ENCODE measurements at places on chromosomes 1 and 21. TPM values are rescaled to one million over a fixed set of nuclear protein-coding genes. Genes with fewer than 3 reads are reported as not detected.

DNA sequence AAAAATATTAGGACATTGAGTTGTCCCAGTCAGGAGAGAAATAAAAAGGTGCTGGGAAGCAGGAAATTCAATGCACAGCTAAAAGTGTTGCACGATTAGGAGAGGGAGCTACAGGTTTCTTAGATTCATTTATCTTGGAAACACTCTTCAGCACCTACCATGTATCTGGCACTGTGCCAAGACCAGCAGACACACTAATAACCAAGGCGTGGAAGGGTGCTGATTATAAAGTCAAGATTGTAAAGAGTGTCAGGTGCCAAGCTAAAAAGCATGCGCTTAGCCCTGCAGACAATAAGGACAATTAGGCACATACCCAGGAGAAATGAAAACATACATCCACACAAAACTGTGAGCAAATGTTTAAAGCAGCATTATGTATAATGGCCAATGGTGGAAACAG is 129.9 kb downstream of the DSCAM start:
- no peak for DNase-seq

DNA sequence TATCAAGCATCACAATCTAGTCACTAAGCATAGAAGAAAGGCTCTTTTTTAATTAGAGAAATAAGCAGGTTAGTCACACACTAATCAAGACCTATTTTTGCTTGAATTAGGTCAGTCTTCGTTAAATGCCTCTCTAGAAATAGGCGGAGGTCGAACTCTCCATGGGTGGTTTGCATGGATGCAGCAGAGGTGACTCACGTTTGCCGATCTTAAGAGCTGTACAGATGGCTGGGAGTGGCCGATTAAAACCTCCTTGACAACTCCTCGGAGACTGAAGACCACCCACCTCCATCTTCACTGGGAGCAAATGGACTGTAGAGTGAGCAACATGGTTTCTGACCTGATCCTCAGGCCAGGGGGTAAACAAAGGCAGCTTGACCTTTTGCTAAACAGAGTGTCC is 249.3 kb downstream of the ZNF648 start:
- DNase-seq = no peak

The IQGAP3 gene
- total RNA-seq = 0.26 TPM

DNA sequence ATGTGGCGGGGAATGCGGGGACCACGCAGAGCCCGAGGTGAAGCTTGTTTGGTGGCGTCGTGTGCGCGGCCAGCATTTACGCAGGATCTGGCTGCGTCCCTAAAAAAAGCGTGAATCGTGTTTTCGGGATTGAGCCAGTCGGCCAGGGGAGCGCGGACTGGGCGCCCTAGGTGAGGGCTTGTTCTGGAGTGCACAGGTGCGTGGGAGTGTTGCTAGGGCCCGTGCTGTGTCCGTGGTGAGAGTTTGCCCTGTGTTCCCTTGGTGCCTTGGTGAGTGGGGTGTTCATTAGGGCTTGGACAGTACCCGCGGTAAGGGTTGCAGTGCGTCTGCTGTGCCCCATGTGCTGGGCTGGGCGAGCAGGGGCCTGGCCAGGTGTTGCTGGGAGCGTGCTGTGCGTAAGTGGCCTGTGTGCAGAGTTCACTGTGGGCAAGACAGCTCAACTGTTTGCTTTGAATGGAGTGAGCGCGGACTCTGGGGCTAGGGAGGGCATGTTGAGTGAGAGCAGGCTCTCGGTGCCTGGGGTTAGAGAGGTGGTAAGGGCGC is 673 bp downstream of the CD46 start:
- no peak for DNase-seq

DNA sequence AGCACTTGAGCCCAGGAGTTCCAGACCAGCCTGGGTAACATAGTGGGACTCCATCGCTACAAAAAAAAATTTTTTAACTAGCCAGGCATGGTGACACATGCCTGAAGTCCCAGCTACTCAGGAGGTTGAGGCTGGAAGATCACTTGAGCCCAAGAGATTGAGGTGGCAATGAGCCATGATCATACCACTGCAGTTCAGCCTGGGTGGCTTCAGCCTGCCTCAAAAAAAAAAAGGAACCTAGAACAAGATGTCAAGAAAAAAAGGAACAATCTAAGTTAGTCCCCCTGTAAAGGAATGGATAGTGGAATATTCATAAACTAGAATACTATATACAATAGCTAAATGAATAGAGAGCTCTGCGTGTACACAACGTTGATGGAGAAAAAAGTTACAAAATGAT is 14.4 kb downstream of the NSL1 start:
- no peak for DNase-seq

DNA sequence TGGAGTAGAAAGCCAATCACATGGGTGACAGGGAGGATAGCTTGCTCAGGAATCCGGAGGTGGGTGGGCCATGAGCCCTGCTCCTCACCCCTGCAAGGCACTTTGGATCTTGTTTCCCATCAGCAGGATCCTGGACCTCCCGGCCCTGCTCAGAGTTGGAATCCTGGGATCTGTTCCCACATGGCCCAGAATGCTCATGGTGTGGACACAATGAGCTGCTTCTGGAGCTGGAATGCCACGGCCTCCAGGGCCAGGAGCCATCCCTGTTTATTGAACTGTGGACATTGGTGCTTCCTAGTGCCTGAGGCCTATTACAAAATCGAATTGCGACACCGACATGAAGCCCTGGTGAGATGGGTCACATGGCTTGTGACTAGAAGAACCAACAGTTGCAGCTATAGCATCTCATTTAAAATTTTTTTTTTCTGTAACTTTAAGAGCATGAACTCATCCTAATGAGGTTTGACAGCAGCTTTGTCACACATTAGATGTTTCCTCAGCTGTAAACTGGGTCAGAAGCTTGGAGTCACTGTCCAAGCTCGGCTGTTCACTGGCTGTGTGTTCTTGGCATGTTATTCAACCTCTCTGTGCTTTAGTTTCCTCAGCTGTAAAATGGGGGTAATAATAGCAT is 40.4 kb upstream of the GOLT1A start:
- DNase-seq = peak; percentile 63

DNA sequence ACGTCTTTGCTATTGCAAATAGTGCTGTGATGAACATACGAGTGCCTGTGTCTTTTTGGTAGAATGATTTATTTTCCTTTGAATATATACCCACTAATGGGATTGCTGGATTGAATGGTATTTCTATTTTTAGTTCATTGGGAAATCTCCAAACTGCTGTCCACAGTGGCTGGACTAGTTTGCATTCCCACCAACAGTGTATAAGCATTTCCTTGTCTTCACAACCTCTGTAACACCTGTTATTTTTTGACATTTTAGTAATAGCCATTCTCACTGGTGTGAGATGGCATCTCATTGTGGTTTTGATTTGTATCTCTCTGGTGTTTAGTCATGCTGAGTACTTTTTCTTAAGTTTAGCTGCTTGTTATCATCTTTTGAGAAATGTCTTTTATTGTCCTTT is 215.0 kb downstream of the FMN2 start:
- no peak for DNase-seq

- no peak for DNase-seq
Observed at GRCh38 chr21:41396558-41397075, 29.4 kb upstream of the MX1 start.

DNA sequence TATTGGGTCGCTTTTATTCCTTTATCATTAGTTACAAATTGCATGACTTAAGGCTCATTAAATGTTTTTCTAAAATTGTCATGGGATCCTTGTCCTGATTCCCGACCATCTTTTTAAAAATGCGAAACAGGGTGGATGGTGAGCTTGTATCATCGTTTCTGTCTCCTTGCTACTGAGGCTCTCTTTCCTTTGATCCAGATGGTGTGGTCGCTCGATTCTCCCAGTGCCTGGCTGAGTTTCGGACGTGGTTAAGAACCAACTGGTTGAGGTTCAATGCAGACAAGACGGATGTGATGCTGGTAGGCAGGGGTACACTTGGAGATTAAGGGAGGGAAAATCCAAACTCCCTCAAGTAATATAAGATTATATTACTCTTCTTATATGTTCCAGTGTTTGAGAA is 1.2 kb downstream of the MIER1 start:
- DNase-seq = no peak

DNA sequence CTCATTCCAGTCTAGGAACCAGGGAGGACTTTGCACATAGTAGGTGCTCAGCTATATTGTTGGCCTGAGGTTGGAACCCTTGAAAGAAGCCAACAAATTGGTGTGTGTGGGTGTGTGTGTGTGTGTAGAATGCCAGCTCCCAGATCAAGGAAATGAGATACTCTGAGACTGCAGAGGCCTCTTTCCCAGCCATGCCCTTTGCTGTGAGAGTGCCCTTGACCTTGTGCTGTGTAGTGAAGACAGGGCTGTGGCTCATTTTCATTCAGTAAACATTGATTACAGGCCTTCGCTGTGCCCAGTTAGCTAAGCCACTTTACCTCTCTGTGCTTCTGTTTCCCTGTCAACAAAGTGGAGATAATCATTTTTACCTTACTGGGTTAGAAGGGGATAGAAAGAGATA is 3.2 kb downstream of the CYP4B1 start:
- no peak for DNase-seq

DNA sequence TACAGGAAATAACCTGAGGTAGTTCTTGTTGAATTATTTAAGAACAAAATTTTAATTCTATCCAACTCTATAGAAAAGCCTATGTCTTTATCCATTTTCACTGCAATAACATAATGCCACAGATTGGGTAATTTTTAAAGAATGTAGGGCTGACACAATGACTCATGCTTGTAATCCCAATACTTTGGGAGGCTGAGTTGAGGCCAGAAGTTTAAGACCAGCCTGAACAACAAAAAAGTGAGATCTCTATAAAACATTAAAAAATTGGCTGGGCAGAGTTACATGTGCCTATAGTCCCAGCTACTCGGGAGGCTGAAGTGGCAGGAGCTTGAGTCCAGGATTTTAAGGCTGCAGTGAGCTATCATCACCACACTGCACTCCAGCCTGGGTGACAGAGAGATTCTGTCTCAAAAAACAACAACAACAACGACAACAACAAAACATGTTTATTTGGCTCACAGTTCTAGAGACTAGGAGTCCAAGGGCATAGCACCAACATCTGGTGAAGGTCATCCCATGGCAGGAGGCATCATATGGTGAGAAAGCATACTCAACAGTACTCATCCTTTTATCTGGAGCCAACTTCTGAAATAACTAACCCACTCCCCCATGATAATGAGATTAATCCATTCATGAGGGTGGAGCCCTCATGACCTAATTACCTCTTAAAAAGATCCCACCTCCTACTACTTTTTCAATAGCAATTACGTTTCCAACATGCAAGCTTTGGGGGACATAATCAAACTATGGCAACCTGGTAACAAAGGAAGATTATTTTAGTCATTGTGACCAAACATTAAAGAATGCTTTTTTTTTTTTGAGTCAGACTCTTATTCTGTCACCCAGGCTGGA is 59.6 kb downstream of the ABL2 start:
- DNase-seq = no peak

- no peak for DNase-seq
Observed at GRCh38 chr1:208160259-208160819, 83.8 kb downstream of the PLXNA2 start.

- no peak for DNase-seq
Observed at GRCh38 chr21:42062236-42063022, 8.7 kb upstream of the UMODL1 start.

The C8B gene
- total RNA-seq = not detected

The GNB1 gene
- 206 TPM for total RNA-seq

The SPRR2E gene
- total RNA-seq = not detected

- DNase-seq = no peak
Observed at GRCh38 chr1:172332230-172332629, 88.3 kb upstream of the C1orf105 start.

- no peak for DNase-seq
Observed at GRCh38 chr1:76110666-76111065, 36.1 kb downstream of the ST6GALNAC3 start.

The TMEM240 gene
- total RNA-seq = 4.6 TPM

The F13B gene
- total RNA-seq = not detected
